ENCODE measurements at places on chromosomes 12 and 14.

DNA sequence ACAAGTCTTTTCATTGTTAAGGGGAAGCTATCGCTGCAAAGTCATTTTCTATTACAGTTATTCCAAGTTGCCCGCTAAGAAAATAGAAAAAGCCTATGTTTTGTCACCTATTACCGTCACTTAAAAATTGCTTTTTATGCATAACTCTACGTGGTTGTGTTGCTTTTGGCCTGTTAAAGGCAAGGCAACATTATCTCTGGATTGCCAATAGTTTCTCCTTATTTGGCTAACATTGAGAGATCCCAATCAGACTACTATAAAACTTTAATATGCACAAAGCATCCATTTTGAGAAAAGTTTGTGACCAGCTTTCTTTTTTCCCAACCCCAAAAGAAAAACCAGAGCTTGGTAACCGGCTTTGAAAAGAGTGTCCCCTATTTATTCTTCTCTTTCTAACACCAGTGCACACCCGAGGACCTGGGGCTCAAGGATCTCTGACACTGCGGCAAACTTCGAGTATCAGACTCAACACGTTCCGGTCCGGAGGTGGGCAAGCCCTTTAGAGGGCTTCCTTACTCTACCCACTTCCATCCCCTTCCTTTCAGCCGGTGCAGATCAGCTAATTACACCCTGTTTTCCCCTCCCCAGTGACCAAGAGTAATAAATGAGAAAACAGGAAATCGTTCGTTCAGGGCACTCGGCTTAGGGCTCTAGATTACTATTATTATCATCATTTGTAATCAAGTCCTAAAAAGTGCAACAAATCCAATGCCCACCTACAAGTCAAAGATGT lies 1.2 kb downstream of the PPP1R12A start:
- DNase-seq, result no peak

GRCh38 chr12:29314416-29314815 lies 66.6 kb downstream of the ERGIC2 start:
- DNase-seq, result no peak

GRCh38 chr12:114450515-114451300 lies 44.8 kb upstream of the TBX5 start:
- no peak for DNase-seq

DNA sequence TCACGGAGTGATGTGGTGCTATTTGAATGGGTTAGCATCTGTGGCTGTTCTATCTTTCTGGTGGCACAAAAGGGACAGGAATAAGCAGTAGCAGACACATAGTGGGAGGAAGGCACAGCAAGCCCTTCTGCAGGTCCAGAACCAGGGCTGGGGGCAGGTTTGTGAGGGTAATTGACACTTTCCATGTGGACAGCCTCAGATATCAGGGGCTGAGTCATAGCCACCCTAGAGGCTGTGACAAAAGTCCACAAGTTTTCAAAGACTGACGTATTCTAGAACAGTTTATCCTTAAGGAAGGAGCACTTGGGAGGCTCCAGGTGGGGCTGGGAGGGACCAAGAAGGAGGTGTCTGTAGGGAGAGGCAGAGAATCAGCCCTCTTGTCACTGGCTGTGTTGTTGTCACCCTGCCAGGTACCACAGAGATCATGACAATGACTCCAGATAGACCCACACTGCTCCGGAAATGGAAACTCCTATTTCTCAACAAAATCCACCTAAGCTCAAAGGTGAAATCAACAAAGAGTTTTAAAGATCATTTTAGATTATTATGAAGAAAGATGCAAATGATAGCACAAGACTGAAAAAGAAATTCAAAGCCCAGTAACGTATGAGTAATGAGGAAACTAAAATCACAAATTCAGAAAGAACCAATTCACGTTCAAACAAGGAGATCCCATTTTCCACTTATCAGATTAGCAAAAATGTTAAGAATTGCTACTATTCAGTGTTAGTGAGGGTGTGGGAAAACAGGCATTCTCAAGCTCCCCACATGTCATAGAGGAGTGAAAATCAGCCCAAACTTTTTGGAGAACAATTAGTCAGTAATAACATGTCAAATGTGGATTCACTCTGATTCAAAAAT lies 48.3 kb downstream of the NFKBIA start:
- DNase-seq, result no peak

DNA sequence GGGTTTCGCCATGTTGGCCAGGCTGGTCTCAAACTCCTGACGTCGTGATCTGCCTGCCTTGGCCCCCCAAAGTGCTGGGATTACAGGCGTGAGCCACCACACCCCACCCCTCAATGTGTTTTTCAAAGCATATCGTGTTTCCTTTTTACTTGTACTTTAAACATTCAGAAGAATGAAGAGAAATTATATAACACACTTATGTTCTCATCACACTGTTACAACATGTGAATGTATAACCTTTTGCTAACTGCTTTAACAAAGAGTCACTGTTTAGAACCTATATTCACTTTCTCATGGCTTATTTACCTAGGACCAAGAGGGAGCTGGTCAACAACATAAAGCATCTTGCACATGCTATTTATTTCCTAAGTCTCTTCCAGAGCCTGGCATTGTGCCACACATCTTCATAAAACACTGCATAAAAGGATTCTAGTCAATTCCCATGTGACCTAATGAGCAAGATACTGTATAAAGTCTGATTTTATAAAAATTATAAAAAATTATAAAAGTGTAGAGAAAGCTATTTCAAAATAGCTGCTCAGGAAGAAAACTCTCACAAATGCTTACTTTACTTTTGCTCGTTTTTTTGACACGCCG lies 16.0 kb upstream of the ACTR6 start:
- no peak for DNase-seq

DNA sequence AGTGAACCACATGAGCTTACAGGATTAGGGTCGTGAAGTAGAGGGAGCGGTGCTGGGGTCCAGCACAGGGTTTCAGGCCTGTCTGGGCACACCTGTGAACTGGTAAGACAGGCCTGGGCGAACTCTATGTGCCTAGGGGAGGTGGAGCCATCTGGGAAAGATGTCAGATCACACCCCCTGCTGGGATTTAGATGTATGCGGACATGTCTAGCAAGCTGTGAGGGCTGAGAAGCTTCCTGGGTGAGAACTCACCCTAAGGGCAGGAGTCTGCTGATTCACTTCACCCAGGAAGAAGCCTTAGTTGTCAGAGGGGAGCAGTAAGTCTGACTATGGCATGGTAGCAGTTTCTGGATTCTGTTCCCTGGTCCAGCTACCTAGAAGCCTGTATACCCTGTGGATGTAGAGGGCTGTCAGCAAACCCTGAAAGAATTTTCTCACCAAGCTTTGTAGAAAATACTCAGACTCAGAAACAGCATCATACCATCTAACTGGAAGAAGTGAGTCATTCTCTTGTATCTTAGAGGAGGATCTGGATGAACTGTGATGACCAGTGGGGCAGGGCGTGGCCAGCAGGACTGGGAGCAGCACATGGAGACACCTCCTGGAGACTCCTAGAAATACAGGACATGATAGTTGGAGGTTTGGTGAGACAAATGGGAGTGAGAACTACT lies 11.2 kb upstream of the PYGL start:
- no peak for DNase-seq

DNA sequence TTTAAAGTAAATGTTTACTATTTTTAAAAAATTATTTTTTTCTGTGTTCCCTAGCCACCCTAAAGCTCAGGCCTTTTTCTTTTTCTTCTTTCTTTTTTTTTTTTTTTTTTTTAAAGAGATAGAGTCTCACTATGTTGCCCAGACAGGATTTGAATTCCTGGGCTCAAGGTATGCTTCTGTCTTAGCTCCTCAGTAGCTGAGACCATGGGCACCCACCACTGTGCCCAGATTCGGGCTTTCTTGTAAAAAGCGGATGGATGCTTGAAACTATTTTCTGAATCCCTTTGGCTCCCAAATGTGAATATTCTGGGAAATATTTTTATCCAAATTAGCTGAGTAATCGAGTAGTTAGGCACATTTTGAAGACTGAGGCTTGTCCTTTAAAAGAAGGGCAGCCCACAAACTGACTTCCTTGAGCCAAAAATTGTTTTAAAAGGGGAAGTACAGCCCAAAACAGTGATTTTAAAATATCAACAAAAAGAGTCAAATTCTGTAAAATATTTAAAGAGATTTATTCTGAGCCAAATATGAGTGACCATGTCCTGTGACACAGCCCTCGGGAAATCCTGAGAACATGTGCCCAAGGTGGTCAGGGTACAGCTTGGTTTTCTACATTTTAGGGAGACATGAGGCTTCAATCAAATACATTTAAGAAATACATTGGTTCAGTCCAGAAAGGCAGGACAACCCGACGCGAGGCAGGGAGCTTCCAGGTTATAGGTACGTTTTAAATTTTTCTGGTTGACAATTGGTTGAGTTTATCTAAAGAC lies 28.8 kb upstream of the HIGD1C start:
- no peak for DNase-seq

DNA sequence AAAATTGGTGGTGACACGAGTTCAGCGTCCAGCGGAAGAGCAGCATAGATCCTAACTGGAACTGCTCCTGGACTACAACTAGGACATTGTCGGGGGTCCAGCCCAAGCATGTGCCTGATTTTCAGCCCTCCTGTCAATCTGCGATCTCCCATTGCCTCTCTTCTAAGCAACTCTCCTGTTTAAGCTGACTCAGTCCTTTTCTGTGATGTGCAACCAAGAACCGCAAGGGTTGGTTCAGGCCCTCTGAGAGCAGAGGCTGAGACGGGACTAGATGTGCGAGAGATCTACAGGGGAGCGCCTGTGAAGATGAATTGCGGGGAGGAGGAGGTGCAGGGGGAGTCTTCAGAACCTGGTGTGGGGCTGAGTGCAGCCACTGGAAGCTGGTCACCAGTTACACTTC lies 3.7 kb upstream of the PAPLN start:
- DNase-seq, result no peak

DNA sequence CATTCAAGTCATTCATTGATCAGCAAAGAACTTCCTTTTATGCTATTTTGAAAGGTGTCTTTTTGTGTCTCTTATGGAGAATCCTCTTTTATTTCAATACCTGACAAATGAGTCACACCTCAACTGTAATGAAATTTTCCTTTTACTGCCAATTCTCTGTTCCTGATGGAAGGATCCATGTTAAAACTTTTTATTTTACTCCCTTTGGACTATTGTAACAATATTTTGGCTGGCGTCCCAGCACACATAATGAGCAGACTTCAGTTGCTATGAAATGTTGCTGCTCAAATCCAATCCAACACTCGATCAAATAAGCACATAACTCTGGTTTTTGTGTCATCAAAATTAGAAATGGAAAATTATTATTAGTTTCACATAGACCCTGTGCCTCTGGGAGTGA lies 21.9 kb upstream of the SLC15A5 start:
- DNase-seq, result no peak

DNA sequence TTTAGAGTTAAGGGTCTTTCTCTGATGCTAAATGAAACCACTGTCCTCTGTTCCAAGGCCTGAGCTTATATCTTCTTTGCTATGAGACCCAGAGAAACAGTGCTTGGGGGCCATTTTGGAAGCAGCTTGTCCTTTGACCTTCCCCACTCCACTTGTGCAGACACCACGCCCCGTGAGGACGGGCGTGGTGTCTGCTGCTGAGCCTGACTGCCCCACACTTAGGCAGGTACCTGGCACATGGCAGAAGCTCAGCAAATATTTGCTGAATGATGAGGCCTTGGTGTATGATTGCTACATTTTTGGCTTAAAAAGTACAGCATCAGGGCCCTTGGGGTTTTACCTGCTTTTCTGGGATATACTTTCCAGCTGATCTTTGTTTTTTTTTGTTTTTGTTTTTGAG lies 69.9 kb downstream of the RASSF3 start:
- no peak for DNase-seq

GRCh38 chr12:34605510-34605887 lies 583.2 kb downstream of the ALG10 start:
- no peak for DNase-seq

GRCh38 chr12:80140005-80140404 lies 40.7 kb downstream of the OTOGL start:
- no peak for DNase-seq

GRCh38 chr12:101761350-101761749 lies 22.1 kb upstream of the SYCP3 start:
- no peak for DNase-seq

DNA sequence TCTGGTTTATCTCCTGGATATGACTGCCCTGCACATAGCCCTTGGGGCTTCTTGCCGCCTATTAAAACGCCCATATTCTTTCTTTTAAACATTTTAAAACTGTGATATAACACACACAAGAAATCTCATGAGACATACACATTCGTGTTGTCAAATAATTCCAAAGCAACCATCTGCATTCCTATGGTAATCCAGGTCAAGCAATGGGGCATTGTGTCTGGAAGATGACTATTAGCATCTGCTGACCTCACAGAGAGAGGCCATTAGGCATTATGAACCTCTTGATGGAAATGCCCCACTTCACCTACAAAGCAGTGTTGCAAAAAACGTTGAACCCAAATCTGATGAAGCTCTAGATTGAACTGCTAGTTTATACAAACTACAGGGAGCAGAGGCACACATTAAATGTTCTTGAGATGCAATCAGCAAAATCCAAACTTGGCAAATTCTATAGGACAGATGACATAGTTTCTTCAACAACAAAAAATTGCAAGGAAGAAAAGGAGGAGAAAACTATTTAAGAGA lies 513.8 kb upstream of the CCDC196 start:
- DNase-seq, result no peak

- no peak for DNase-seq
Measured at GRCh38 chr14:59282378-59282765, 93.9 kb downstream of the DAAM1 start.

- DNase-seq, result no peak
Measured at GRCh38 chr12:66589095-66589494, 89.8 kb downstream of the GRIP1 start.

- peak; percentile 40 for DNase-seq
Measured at GRCh38 chr12:51593539-51593938, 2.5 kb downstream of the SCN8A start.

DNA sequence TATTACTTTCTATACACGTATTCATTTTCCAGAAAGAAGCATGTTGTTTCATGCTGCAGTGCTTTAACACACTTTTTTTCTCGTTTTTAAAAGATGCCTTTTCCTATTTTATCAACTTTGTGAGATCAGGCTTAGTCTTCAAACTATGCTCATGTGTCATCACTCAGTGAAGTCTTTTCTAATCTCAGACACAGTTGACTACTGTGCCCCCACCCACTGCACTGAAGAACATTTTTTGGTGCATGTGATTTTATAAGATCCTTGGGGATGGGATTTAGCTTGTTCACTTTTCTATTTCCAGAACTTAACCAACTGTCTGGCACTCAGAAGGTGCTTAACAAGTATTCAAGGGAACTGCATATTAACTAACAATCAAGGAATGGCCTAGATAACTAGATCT lies 85.5 kb downstream of the CDK17 start:
- no peak for DNase-seq

DNA sequence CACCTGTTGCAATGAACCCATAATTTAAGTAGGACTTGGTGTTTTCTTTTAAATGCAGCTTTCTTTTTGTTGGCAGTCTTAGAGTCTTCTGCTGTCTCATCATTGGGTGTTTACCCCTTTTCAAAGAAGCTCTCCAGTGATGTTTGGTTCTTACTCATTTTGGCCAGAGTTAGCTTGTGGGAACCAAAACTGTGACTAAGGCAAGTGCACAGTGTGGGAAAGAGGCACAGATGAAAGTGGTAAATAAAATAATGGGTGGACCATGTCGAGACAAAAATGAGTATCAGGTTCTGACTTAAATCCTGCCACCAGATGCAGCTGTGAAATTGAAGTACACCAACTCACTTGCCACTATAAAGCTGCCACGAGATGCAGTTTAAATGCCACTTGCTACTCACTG lies 615.4 kb upstream of the MIS18BP1 start:
- no peak for DNase-seq

- no peak for DNase-seq
Measured at GRCh38 chr12:104508752-104509446, 52.2 kb downstream of the CHST11 start.

Measured in neural crest cell (in vitro differentiated cells).